ENCODE measurements at places on chromosomes 3 and 15.

- no peak for DNase-seq
These were observed 50.7 kb upstream of the SEC61A1 start for GRCh38 chr3:128001576-128001975.

- no peak for DNase-seq
These were observed 77.5 kb upstream of the FBN1 start for GRCh38 chr15:48722764-48723661.

GRCh38 chr15:34335176-34336032 is 2.2 kb downstream of the SLC12A6 start:
- DNase-seq: no peak

- no peak for DNase-seq
These were observed 20.3 kb downstream of the PLXNB1 start for GRCh38 chr3:48409291-48410201.

DNA sequence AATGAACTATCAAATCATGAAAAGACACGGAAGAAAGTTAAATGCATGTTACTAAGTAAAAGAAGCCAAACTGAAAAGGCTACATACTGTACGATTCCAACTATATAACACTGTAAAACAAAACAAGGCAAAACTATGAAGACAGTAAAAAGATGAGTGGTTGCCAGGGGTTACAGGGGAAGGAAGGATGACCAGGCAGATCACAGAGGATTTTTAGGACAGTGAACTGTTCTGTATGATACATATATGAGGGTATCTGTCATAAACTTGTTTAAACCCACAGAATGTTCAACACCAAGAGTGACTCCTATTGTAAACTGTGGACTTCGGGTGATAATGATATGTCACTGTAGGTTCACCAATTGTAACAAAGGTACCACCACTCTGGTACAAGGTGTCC is 60.6 kb downstream of the CHSY1 start:
- DNase-seq: no peak

- DNase-seq: no peak
These were observed 52.3 kb downstream of the MAP2K5 start for GRCh38 chr15:67594770-67595169.

DNA sequence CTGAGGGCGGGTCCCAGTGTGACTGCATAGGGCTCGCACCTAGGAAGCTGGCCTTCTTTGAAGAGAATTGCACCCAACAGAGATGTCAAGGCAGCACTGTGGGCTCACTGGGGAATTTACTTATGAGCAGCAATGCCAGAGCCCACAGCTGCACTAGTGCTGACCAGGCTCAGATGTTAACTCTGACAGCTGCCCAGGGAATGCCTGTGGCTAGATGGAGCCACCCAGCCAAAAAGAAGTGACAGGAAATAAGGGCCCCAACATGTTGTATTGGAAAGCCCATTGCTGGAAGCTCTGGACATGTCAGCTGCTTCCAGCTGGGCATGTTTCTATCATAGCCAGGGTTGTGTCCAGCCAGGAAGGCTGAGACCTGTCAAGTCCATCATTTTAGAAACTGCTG is 90.9 kb upstream of the ZNF280D start:
- DNase-seq: no peak

GRCh38 chr3:20038699-20039465 is 1.4 kb upstream of the KAT2B start:
- no peak for DNase-seq

DNA sequence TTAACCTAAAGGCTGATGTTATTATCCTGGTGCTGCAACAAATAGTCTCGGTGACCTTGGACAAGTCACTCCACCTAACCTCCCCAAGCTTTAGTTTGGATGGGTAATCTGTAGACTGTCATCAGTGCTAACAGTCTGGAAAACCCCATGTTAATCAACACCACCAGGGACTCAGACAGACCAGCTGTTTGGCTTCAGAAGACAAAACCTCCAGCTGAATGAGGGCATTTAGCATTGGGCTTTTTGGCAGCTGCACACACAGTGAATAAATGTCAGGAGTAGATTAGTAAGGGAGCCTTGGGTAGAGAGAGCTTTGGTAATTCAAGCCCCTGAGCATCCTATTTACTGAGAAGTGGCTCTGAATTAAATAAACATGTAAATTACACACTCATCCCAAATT is 24.9 kb upstream of the C3orf80 start:
- DNase-seq: no peak

GRCh38 chr3:59426821-59427565 is 377.2 kb upstream of the CFAP20DC start:
- no peak for DNase-seq

- no peak for DNase-seq
These were observed 60.6 kb upstream of the STAC start for GRCh38 chr3:36319680-36320079.

DNA sequence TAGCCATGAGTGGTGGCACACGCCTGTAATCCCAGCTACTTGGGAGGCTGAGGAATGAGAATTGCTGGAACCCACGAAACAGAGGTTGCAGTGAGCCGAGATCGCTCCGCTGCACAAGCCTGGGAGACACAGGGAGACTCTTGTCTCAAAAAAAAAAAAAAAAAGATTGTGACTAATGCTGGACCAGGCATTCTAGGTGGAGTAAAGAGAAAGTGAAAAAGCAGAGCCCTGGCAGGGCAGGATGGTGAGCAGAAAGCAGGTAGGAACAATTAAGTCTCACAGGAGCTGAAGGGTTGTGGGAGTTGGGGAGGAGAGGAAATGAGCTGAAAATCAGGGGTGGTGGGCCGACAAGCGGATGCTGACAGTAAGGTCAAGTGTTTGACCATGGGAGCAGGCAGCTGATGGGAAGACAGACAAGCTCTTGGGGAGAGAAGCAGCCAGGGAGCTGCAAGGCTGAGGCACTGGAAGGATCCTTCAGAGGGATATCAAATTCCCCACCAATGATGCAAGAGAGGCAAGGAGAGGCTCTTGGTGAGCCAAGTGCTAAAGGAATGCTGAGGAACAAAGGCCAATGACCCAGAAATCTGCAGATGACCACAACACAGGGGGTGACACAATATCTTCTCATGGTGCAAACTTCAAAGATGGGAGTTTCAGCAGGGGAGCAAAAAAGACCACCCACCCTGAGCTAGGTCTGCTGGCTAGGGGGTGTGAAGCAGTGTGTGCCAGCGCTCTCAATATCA is 251.1 kb downstream of the ULK4 start:
- DNase-seq: no peak

DNA sequence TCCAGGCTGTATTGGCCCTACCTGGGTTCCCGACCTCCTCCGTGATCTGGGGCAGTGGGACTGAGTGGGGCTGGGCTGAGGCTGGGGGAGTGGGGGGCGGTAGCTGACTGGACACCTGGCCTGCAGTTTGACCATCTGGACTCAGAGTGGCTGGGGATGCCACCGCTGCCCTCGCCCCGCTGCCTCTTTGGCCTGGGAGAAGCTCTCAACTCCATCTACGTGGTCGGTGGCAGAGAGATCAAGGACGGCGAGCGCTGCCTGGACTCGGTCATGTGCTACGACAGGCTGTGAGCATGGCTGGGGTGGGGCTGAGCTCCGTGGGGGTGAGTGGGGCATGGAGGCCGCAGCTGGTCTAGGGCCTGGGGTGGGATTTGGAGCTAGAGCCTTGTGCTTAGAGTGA is 2.7 kb downstream of the KLHL40 start:
- DNase-seq: no peak

GRCh38 chr3:129699612-129700011 is 93.1 kb upstream of the PLXND1 start:
- no peak for DNase-seq

DNA sequence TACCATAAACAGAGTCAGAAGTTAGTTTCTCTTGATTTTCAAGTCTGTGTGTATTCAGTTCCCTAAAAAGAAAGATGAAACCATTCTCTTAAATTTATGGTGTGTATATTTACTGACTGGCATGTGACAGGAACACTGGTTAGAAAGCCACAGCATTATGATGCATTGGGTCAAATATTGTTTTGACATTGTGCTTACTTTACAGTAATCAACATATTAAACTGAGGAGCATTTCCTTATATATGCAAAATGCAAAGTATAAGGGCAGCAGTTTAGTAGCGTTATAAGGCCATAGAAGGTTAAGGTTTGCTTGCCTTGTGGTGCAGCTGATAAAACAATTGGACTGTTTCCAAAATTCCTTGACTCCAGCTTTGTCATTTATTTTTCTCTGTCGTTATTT is 72.9 kb downstream of the EPHA3 start:
- DNase-seq: no peak

Measured in stimulated activated CD4-positive, alpha-beta T cell treated with anti-CD3 and anti-CD28 coated beads, Interleukin-15, amount 100 ng/mL, for 48 hours (primary cell).